ENCODE measurements at places on chromosomes 3 and 15.

- DNase-seq = peak; percentile 72
Observed at GRCh38 chr15:23687143-23687470, at the start of gene NDN. TSS of gene NDN (minus strand) at chr15:23687305. CDS start at chr15:23687217, 88 bp downstream.

GRCh38 chr15:90019611-90020010 is 18.5 kb downstream of the ZNF710 start:
- DNase-seq = no peak

DNA sequence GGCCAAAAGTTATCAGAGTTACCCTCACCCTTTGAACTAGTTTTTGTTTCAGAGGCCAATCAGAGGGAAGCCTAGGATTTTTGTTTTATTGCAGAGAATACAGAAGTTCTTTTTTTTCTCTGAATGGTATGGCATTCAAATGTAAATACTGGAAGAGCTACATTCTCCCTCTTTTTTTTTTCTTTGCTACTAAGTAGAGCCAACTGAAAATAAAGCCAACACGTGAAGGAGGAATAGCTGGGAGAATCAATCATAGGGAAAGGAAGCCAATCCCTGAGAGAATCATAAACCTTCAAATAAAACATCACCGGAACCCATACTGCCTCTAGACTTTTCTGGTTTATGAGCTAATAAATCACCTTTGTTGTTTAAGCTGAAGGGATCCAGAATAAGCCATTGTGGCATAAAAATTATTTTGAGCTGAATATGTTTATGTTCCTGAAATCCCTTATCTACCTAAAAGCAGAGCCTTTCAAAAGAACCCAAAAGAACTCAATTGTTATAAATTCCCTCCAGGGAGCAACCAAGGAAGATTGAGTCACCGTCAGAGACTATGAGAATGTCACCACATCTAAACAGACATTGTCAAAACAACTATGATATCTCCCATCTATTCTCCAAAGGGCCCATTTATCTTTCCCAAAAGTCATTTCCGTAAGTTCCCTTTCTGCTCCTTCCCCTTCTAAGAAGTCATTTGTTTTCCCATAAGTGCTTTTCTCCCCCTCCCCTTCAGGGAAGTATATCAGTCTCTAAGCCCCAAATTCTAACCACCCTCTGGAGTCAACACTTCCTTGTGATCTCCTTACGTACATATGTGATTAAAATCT is 3.8 kb upstream of the ZNF280D start:
- DNase-seq = no peak

DNA sequence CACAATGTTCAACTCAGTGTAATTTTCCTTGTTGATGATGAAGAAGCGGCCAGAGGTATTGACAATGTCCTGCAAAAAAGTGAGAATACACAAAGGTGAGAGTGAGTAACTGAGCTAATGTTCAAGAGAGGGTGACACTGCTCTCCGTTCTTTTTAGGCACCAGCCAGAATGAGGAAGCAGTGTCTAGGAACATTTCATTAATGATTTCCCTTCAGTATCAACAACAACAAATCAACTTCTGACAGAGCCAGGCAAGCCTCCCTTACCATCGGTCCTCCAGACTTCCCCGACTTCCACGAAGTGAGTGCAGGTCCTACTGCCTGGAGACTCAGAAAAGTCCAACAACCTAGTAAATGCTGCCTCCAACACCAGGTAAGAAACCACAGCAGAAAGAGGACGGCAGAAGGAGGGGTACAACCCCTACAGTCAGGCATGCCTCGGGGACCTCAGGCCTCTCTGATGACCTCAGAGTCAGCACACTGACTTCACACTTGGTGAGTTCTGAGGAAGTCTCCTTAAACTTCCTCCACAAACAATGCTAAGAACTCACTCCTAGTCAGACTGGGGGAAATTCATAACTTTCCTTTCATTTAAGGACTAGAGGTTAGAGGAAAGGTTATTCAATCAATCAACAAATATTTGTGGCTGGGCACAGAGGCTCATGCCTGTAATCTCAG is 62.7 kb downstream of the NPTN start:
- no peak for DNase-seq

DNA sequence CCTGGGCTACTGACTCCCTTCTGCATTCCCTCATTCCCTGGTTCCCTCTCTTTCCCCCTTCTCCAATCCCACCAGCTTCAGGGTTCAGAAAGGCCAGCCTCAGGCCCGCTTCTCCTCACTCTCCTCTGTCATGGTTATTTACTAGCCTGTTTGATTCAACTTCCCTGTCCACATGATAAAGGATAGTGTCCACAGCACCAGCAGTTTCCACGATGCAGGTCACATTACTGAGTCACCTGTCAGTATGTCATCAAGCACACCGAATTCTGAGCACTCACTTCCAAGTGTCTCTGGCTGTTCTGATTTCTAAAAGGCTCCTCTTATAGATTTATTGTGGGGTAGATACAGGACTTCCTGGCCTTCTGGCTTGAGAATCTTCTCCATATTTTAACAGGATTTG is 96.6 kb upstream of the CTNNB1 start:
- no peak for DNase-seq

GRCh38 chr3:11558002-11558401 is 85.7 kb downstream of the VGLL4 start:
- DNase-seq = no peak

DNA sequence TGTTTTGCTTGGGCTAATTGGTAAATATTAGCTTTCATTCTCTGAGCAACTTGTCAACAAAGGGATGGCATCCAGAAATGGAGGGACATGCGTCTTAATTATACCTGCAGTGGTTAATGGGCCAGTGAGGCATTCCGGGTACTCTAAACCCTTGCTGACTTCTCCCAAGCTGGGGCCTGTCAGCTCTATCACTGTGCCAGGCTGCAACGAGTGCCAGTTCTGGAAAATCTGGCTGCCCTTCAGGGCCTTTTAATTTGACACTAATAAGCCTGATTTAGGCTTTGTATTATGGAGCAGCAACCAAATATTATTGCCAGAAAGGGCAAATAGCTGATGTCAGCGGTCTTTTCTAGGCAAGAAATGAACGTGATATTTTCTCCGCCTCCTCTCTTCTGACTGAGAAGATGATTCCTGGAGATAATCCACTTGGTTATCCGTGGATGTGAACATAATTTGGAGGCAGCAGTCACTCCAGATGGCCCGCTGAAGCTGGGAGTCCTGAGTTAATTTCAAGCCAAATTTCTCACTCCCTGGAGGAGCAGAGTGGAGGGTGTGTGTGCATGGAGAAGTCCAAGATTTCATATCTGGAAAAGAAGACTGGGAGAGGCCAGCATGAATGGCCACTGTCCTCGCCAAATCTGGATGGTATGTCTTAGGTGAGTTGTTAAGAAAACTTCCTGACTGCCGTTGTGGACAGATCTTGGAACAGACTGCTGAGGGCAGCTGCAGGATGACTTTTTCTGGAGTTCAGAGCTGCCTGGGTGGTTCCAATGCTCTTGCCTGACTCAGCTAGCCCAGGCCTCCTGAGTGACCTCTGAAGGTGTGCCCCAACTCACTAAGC is 44.4 kb upstream of the PSMD6 start:
- DNase-seq = no peak

DNA sequence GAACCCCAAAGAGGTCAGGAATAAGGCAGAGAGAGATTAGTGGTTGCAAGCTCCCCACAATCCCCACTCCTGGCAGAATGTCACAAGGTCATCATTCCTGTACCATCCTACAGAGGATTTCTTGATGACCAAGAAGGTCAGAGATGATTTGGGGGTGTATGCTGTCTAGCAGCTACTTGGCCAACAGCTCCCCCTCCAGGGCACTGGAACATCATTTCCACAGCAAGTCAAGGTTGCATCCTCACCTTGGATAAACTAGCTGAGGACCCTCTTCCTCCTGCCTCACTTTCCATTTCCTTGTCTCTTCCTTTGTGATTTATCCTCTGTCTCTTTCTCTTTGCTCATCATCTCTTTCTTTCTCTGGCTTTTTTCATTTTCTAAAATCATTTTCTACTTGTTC is 106.3 kb downstream of the PROS1 start:
- no peak for DNase-seq

GRCh38 chr3:119408243-119408950 is 55.0 kb downstream of the TMEM39A start:
- no peak for DNase-seq

DNA sequence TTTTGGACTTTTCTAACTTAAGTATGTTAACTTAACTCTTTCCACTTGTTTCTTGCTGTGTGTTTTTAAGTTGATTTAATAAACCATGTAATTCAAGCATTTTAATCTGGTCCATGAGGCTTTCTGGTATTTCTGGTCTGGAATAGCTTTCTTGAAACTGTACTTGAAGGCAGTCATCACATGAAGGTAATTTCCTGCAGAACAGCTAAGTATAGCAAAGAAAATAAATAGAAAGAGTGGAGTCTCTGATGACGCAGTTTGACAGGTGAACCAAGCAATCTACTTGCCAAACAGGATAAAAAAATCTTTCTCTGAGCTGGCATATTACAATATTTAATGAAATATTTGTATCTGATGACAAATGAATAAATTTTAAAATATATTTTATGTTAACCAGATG is 74.9 kb downstream of the BTLA start:
- no peak for DNase-seq

GRCh38 chr3:153973722-153974265 is 147.4 kb upstream of the ARHGEF26 start:
- no peak for DNase-seq

- DNase-seq = no peak
Observed at GRCh38 chr15:91311986-91312385, 211.9 kb downstream of the SV2B start.

DNA sequence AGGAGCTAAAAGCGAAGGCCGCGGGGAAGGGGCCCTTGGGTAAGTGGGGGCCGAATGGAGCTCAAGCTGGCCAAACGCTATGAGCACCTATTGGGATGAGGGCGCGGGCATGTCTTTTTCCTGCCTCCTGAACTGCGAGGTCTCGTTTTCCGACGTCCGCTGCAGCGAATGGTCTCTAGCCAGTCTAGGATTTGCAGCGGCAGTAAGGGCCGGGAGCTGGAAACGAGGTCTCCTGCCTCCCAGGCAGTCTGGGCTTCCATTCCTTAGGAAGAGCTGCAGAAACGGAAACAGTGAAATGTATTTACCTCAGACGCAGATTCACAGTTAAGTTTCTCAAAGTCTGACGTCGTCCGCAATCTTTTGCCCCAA is 517 bp downstream of the TMA7 start:
- no peak for DNase-seq

GRCh38 chr15:63185206-63185605 is 4.2 kb upstream of the RAB8B start:
- DNase-seq = no peak

Data from mesothelial cell of epicardium (in vitro differentiated cells).